Cardiac atrium fibroblast (primary cell): ENCODE measurements at places on chromosomes 2 and 18. TPM values are rescaled to one million over a fixed set of nuclear protein-coding genes. Genes with fewer than 3 reads are reported as not detected.

FKBP7 gene
- total RNA-seq, result 29.5 and 37.4 TPM in 2 replicates

SANBR gene
- total RNA-seq, result 1.8 and 3.7 TPM in 2 replicates

SIX3 gene
- not detected in 2 replicates for total RNA-seq

ARL4C gene
- 4.9 and 5.6 TPM in 2 replicates for total RNA-seq

REL gene
- 0.72 and 2.4 TPM in 2 replicates for total RNA-seq

SAG gene
- total RNA-seq, result not detected in 2 replicates

EHBP1 gene
- total RNA-seq, result 14.6 and 37.4 TPM in 2 replicates

CHMP3 gene
- 54.7 and 56.7 TPM in 2 replicates for total RNA-seq

DYNAP gene
- total RNA-seq, result not detected in 2 replicates

SKA1 gene
- 2.7 and 5.5 TPM in 2 replicates for total RNA-seq

HS1BP3 gene
- total RNA-seq, result 20.4 and 23.8 TPM in 2 replicates

HOXD8 gene
- total RNA-seq, result not detected in 2 replicates

LIMS3 gene
- total RNA-seq, result 0.65 and 2.3 TPM in 2 replicates

AMER3 gene
- total RNA-seq, result not detected in 2 replicates

SP5 gene
- not detected in 2 replicates for total RNA-seq

AGAP1 gene
- total RNA-seq, result 12.8 and 21.8 TPM in 2 replicates

HSPD1 gene
- 132 and 142 TPM in 2 replicates for total RNA-seq

IL36B gene
- not detected in 2 replicates for total RNA-seq

MDH1B gene
- 0.32 and 0.36 TPM in 2 replicates for total RNA-seq

ACMSD gene
- not detected in 2 replicates for total RNA-seq

DSG4 gene
- not detected in 2 replicates for total RNA-seq

LRP1B gene
- under 0.01 and 0.18 TPM in 2 replicates for total RNA-seq

DES gene
- total RNA-seq, result 0.32 TPM in 1 of 2 replicates, not detected in the other

PLGLB2 gene
- 2.3 TPM in 1 of 2 replicates, not detected in the other for total RNA-seq

CACNB4 gene
- under 0.01 and 0.54 TPM in 2 replicates for total RNA-seq

AQP12A gene
- not detected in 2 replicates for total RNA-seq

C2orf76 gene
- 10.9 and 27.4 TPM in 2 replicates for total RNA-seq

RNF144A gene
- total RNA-seq, result 1.9 and 5.4 TPM in 2 replicates

POTEF gene
- total RNA-seq, result not detected in 2 replicates

ANKRD29 gene
- 0.65 and 0.90 TPM in 2 replicates for total RNA-seq

SRD5A2 gene
- not detected in 2 replicates for total RNA-seq

RGPD4 gene
- not detected in 2 replicates for total RNA-seq

LRP2 gene
- total RNA-seq, result not detected in 2 replicates

WNT6 gene
- not detected in 2 replicates for total RNA-seq
